ENCODE measurements at places on chromosomes 3 and 15.

GRCh38 chr3:161103776-161104385 lies 1.3 kb downstream of the B3GALNT1 start:
- DNase-seq: no peak

GRCh38 chr3:196344663-196345062 lies 6.5 kb upstream of the TM4SF19 start:
- DNase-seq: no peak

DNA sequence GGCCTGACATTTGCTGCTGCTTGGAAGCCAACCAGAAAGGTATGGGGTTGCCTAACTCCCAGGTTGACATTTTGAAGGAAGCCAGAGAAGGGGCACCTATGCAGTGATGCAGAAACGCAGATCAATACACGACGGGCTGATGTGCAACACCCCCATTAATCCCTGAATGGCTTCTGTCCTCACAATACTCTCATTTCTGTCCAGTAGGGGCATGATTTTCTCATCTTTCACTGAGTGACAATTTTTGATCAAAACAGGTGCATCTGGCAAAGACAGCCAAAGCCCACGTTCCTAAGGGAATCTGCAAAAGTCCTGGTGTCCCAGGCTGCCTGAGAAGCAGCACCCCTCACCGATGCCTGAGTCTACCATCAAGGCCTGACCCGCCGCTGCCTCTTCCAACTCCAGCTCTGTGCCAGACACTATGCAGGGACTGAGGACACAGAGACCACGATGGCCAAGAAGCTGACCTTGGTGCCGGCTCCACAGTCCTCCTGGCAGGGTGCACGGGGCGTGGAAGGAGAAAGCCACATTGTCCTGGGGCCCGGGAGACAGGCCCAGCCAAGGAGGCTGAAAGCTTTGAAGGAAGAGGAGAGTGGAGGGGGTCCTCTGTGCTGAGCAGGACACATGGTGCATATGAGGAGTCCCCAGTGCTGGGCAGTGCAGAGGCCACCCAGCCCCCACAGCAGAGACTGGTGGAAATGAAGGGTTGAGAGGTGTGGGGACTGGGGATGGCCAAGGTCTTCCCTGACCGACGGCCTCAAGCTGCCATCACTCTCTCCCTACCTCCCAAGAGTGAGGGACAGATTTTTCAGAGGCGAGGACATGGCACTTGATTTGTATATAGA lies 159.6 kb downstream of the NUP210 start:
- DNase-seq: no peak

GRCh38 chr3:118675305-118675704 lies 359.3 kb downstream of the IGSF11 start:
- DNase-seq: no peak

GRCh38 chr3:120094776-120095225 lies 554 bp upstream of the GSK3B start:
- peak; percentile 100 for DNase-seq

DNA sequence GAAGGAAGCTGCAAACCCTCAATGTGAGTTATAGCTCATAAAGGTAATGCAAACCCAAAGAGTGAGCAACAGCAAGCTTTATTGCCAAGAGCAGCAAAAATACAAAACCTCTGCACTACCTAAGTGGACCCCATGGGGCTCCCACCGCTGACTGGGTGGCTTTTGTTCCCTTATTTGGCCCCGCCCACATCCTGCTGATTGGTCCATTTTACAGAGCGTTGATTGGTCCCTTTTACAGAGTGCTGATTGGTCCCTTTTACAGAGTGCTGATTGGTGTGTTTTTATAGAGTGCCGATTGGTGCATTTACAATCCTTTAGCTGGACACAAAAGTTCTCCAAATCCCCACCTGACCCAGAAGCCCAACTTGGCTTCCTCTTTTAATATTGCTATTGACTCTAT lies 154.5 kb upstream of the NSMCE3 start:
- no peak for DNase-seq

DNA sequence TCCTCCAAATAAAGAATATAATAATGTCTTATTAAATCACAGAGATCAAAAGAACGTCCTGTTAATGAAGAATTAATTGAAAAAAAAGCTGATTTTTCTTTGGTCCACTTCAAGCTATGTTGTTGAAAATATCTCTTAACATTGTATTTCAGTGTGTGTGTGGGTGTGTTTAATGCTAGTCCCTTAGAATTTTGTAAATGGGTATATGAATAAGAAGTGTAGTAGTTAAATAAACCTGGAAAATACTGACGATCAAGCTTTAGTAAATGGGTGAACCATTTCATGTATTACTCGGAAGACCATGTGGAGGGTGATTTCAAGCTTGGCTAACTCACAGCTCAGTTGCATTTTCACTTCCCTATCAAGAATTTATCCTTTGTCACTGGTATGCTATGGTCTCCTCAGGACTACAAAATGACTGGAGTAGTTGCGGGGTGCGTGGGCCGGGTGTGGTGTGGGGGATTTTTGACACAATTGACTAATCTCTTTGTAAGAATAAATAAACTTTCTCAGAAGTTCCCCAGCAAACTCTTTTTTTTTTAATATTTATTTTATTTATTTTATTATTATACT lies 586.4 kb downstream of the GRM7 start:
- no peak for DNase-seq

GRCh38 chr3:177035676-177036075 lies 161.6 kb downstream of the TBL1XR1 start:
- DNase-seq: peak; percentile 64

GRCh38 chr15:43749690-43750345 lies 3.6 kb downstream of the PDIA3 start:
- no peak for DNase-seq

- DNase-seq: no peak
Measured at GRCh38 chr3:172329070-172329469, 119.2 kb downstream of the GHSR start.

GRCh38 chr15:93182703-93183205 lies 93.7 kb upstream of the RGMA start:
- no peak for DNase-seq

DNA sequence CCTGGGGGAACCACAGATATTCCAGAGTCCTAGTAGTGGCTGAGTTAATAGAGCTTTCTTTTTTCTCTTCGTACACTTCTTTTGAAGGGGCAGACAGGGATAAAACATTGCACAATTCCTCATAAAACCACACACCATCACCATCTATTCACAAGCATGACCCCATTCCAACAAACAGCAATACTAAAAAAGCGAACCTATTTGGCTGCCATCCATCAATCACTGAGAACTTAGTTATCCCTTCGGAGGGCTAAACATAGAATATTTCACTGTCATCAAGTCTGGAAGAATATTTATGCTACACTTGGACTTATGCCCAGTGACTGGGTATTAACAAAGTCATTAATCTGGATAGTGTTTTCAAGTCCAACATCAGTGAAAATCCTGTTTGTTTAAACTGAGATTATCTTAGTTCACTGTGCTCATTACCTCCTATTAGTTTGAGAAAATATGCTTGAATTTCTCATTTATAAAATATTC lies 80.3 kb upstream of the PRTG start:
- peak; percentile 7 for DNase-seq

DNA sequence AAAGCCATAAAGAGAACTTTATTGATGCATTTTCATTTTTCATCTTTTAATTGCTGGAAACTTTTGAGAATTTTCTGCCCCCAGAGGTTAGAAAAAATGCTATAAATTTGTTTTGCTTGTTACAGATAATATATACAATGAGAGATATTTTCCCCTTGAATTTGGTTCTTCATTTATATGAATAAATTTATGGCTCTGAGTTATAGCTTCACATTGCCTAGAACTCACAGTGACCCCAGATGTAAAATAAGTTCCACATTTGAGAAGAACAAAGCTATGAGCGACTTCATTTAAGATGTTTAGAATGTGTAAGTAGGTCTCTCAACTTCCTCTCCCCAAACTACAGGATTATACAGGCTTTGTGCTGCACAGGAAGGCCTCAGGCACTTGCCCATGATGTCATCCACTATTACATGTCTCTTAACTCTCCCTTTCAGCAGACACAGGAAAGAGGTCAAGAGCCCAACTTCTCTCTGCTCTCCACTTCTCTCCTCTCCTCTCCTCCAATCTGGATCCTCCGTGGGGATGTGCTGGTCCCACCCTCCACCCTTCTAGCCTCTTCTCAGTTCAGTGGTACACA lies 92.8 kb downstream of the DUT start:
- DNase-seq: no peak

DNA sequence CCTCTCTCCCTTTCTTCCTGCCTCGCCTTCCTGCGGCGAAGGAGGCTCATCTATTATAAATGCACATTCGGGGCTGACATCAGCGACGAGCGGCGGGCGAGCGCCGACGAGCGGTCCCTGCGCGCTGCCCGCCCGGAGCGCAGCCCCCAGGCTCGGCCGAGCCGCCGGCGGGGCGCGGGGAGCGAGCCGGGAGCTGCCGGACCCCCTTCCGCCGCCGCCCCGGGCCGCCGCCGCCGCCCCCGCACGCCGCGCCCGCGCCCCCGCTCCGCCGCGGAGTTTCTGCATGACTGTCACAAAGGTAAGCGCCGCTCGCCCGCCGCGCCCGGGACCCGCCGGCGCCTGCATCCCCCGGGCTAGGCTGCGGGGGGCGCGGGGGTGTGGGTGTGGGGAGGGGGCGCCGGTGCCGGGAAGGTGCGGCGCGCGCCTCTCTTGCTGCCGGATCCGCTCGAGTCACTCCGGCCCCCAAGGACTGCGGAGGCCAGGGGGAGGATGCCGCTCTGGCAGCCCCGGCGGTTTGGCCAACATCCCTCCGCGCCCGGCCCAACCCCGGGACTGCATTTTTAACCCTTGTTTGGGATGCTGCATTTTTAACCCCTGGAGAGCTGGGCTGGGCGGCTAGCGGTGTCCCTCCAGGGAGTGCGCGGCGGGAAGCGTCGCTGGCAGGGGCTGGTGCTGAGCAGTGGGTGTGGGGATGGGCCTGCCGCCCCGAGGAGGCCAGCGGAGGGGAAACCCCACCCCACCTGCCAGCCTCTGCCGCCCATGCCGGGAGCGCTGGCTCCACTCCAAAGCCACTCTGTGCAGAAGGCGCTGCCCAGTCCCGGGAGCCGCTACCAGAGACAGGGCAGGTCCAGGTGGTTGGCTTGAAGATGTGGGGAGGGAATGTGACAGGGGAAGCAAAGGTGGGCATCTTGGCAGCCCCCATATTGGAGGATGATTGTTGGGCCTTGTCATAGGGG lies at the start of gene CORO2B:
CORO2B (plus strand) TSS at position 14 of the 956 bp plus-strand sequence; CDS start at position 284, 270 bp downstream.
- no peak for DNase-seq

GRCh38 chr15:84816694-84817465 lies at the start of gene ALPK3:
TSS of gene ALPK3 (plus strand) at chr15:84817356. CDS start at chr15:84817453, 97 bp downstream.
- no peak for DNase-seq

GRCh38 chr3:142287866-142288638 lies 62.7 kb upstream of the GK5 start:
- no peak for DNase-seq

DNA sequence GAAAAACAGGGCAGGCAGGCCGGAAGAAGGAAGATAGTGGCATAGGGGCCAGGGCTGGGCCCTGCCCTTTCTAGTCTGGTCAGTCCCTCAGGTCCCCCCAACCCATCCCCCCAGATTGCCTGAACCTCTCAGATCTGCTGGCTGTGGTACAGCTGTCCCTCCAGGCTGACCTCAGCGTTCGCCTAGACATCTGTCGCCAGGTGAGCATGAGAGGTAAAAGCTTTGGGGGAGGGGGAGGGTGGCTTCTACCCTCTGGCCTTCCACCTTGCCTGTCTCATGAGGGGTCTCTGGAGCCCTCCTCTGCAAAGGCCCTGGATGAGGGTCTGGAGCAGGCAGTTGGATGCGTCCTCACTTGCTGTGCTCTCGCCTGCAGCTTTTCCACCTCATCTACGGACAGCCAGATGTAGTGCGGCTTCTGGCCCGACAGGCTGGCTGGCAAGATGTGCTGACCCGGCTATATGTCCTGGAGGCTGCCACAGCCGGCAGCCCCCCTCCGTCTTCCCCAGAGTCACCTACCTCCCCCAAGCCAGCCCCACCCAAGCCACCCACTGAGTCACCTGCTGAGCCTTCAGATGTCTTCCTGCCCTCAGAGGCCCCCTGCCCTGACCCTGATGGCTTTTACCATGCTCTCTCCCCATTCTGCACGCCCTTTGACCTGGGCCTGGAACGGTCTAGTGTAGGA lies 20.2 kb downstream of the NBEAL2 start:
- no peak for DNase-seq

GRCh38 chr15:25677719-25678499 lies 185.2 kb downstream of the ATP10A start:
- no peak for DNase-seq

DNA sequence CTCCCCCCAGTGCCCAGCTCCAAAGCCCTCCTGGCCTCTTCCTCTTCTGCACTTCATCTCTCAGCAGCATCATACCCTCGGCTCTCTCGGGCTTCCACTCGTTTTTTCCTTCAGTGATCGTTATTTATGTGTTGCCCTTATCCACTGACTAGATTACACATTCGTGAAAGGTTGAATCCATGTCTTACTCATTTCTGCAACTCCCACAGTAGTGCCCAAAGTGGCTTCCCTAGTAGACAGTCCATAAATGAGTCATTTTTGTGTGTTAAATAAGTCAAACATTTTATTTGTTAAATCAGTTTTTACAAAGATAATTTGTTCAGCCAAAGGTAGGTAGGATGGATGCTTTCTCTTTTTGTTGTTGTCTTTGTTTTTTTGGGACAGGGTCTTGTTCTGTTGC lies 87.4 kb downstream of the CRTC3 start:
- no peak for DNase-seq

DNA sequence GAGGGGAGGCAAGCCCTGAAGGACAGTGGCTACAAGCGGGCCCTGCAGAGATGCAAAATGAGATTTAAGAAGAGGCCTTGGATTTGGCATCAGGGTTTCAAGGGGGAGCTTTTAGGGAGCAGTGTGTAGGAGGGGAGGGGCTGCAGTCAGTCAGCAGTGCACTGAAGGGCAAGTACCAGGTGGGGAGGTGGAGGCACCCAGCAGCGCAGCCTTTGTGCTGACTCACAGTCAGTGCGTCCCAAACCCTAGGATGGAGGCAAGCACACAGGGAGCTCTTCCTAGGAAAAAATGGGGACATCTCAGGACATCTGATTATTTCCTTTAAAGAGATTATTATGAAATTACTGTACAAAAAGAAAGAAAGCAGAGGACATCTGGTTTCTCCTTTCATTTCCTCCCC lies 80.0 kb downstream of the AAGAB start:
- DNase-seq: no peak

DNA sequence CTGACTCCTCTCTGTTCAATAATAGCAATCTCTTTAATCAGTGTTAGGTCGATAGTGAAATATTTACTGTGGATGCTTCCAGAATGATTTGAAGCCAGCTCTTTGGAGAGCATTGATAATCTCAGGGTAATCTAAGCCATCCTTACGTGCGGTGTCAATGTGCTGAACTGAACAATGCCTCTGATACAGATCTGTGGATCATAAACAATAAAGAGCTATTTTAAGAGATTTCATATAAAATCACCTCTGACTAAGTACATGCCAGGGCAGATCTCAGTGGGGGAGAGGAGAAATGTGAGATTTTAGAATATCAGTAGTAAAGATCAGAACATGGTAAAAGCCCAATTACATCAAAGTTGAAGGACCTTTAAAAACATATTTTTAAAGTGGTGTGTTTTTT lies 319.3 kb upstream of the GBE1 start:
- DNase-seq: no peak

- DNase-seq: no peak
Measured at GRCh38 chr3:82081351-82081750, 319.9 kb upstream of the GBE1 start.

GRCh38 chr15:91142106-91142744 lies 42.2 kb downstream of the SV2B start:
- DNase-seq: peak; percentile 23
